Mesothelial cell of epicardium (in vitro differentiated cells): ENCODE measurements at places on chromosomes 6 and 20.

DNA sequence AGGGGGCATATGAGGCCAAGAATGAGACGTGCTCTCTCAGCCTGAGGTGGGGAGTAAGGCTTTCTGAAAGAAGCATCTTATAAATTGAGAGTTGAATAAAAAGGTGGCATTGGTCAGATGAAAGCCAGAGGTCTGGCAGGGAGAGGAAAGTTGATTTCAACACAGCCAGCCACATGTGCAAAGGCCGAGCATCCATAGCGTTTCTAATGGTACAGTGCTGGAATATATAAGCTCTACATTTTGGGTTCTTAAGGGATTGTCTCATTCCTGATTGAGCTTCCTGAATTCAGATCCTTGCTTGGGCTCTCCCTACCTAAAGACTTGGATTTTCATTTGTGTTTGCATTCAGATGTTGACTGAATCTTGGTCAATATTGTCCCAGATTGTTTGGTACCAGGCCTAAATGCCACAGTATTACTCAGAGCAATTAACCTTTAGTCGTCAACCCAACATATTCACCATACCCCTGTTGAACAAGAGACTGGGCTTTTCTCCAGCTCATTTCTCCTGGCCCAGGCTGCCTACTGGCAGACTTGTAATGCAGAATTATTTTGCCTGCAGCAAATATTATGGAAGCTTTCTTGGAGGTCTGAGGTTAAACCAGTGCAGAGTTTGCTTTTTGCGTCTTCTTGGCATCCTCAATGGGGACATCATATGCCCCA is 14.5 kb upstream of the BCAS1 start:
- H3K4me3 ChIP-seq = no peak overlapping the region
- no peak overlapping the region for H3K27ac ChIP-seq
- H3K4me1 ChIP-seq = no peaks in the 10 kb centered on the region
- no peaks in the 10 kb centered on the region for H3K27me3 ChIP-seq

- peaks cover 50% of the 10 kb centered on the region for H3K4me1 ChIP-seq
- no peak for DNase-seq
- no peak overlapping the region for H3K4me3 ChIP-seq
- peaks cover 12% of the 10 kb centered on the region for H3K36me3 ChIP-seq
These were observed 17.2 kb downstream of the UNC5CL start for GRCh38 chr6:41021832-41022231.

GRCh38 chr6:47762502-47762901 is 19.3 kb upstream of the OPN5 start:
- H3K4me1 ChIP-seq = peaks cover 4% of the 10 kb centered on the region
- H3K4me3 ChIP-seq = no peak overlapping the region
- DNase-seq = no peak
- no peaks in the 10 kb centered on the region for H3K27me3 ChIP-seq
- H3K27ac ChIP-seq = no peak overlapping the region

DNA sequence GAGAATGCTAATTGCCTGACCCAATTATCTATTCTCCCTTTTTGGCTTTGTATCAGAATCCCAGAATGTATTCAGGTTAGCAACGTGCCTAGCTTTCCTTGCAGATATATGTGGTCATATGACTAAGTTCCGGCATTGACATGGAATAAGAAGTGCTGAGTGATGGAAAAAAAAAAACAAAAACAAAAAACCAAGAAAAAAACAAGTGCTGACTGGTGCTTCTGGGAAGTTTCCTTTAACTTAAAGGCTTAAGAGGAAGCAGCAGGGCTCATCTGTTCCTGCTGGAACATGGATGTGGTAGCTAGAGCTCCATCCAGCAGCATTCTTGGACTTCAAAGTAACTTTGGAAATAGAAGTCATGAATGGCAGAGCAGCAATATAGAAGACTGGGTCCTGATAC is 10.4 kb upstream of the RPF2 start:
- H3K36me3 ChIP-seq = peaks cover 17% of the 10 kb centered on the region
- no peak overlapping the region for H3K27ac ChIP-seq
- H3K27me3 ChIP-seq = no peaks in the 10 kb centered on the region
- no peak overlapping the region for H3K4me3 ChIP-seq
- no peak for DNase-seq

DNA sequence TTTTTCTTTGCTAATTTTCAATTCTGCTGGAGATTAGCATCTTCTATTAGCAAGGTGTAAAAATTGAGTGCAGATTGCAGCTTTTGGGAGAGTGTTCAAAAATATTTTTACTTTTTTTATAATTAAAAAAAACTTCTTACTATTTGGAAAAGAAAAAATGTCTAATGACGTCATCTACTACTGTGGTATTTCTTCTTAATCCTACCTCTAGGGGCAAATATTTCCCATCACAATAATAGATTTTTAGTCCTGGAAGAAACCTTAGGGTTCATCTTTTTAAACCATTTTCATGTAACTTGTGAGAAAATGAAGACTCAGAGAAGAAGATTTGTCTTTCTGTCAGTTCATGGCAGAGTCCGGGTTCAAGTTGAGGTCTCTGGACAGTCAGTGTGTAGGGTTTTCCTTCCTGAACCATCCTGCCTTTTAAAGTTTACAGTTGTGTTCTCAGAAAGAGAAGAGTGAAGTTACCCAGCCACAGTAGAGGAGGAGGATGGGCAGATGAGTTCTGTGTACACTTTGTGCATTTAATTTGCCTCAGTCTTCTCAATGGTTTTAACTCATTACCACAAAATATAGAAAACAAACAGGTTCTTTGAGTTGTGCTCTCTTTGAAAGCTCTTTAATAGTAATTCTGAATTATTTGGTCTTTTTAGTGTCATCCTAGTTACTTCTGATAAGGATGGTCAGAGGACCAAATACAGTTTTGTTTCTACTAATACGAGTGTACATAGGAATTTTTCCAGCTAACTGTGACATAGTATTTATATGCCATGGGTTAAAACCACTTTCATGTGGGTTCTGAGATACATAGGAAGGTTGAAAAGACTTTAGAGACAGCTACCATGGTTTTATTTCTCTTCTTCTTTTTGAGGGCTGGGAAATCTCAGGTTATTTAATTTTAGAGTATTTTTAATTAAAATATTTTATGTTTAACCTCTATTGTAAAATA is 184.7 kb downstream of the CDKAL1 start:
- H3K27me3 ChIP-seq = no peaks in the 10 kb centered on the region
- peak overlapping the region; percentile 91 for H3K27ac ChIP-seq
- no peak overlapping the region for H3K4me3 ChIP-seq
- DNase-seq = no peak
- peaks cover 5% of the 10 kb centered on the region for H3K36me3 ChIP-seq

DNA sequence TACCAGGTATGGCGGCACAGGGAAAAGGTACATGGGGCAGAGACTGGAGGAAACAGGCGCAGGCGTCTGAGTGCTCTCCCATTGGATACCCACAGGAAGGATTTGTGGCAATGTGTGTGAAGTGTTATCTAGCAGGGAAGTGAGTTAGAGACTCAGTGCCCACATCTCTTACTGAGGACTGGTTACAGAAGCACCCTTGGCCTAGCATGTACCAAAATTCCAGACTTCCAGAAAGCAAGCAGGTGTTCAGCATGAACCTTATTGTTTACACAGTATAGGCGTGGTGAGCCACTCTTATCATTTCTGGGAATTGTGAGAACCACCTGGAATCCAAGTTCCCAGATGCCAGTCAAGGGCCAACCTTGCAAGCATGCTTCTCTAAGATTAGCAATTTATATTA is 14.2 kb downstream of the MANBAL start:
- no peak for DNase-seq
- H3K4me3 ChIP-seq = no peak overlapping the region
- H3K27ac ChIP-seq = no peak overlapping the region
- peaks cover 35% of the 10 kb centered on the region for H3K36me3 ChIP-seq

DNA sequence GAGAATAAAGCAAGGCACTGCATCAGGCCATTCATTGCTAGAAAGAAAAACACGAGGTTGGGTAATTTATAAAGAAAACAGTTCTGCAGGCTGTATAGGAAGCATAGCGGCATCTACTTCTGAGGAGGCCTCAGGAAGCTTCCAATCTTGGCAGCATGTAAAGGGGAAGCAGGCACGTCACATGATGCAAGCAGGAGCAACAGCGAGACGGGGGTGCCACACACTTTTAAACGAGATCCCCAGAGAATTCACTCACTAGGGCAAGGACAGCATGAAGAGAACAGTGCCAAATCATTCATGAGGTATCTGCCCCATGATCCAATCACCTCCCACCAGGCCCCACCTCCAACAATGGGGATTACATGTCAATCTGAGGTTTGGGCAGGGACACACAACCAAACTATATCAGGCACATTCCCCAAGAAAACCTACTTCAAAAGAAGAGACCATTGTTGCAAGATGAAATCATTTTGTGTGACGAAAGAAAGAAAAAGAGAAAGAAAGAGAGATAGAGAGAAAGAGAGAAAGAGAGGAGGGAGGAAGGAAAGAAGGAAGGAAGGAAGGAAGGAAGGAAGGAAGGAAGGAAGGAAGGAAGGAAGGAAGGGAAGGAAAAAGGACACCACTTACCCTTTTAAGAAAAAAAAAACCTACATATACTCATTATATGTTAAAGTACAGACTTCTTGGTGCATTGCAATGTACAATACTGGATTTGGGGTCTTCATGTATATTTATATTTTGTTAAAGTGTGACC is 95.9 kb upstream of the PLEKHG1 start:
- H3K27me3 ChIP-seq = no peaks in the 10 kb centered on the region
- peaks cover 2% of the 10 kb centered on the region for H3K36me3 ChIP-seq
- peaks cover 13% of the 10 kb centered on the region for H3K4me1 ChIP-seq

- peaks cover 4% of the 10 kb centered on the region for H3K4me1 ChIP-seq
- no peak overlapping the region for H3K27ac ChIP-seq
- peak; percentile 70 for DNase-seq
These were observed 23.0 kb upstream of the GTSF1L start for GRCh38 chr20:43749734-43750294.
